NCI-H526 (cell line): ENCODE measurements at places on chromosomes 13 and 19.

DNA sequence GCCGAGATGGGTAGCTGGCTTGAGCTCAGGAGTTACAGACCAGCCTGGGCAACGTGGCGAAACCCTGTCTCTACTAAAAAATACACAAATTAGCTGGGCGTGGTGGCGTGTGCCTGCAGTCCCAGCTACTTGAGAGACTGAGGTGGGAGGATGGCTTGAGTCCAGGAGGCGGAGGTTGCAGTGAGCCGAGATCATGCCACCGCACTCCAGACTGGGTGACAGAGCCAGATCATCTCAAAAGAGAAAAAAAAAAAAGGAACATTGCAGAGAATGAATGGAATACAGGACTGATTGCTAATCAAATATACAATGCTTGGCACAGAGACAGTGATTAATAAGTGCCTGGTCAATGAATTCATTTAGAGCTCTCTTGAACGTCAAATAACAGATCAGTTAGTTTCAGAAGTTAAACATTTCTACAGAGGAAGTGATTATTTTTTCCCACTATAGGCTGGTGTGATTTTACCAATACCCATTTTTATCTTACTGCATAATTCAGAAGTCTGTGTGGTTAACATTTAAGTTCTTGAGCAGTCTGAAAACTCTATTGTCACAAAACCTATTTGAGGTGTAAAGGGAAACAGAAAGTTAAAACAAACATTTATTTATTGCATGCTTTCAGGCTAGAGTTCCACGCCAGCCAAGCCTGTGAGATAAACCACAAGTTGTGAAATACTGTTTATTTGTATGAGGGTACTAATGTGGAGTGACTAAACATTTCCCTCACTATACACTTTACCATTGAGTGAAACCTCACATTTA lies 7.7 kb upstream of the TBC1D4 start:
- DNase-seq: no peak

DNA sequence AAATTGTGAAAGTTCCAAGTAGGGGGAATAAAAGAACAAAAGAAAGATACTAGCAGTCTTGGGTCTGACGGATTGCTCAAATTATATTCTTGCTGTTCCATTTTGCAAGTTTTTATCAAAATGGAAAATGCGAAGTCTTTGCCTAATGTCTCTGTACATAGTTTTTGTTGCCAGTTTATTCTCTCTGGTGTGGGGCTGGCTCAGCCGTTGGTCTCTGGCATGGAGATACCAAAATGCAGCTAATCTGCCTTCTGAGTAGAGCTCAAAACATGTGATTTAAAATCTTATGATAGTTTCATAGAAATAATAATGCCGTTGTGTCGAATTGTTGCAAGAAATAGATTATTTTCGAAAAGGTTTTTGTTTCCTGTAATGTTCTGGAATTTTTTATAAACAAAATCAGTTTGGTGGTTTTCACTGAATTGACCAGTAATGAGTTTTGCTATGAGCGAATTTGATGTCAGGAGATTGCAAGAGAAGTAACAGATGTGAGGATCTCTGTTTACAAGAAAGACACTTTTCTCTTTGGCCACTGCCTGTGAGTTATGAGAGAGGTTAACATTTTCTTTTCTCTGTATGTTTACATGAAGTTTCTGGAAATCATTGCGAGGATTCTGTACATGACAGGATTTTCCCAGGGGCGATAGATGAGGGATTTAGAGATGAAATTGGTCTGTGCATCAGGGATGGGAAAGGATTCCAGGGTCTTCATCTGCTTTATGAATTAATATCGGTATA lies 147.0 kb downstream of the DCT start:
- DNase-seq: no peak

GRCh38 chr19:6717036-6717435 lies 3.4 kb downstream of the C3 start:
- no peak for DNase-seq

DNA sequence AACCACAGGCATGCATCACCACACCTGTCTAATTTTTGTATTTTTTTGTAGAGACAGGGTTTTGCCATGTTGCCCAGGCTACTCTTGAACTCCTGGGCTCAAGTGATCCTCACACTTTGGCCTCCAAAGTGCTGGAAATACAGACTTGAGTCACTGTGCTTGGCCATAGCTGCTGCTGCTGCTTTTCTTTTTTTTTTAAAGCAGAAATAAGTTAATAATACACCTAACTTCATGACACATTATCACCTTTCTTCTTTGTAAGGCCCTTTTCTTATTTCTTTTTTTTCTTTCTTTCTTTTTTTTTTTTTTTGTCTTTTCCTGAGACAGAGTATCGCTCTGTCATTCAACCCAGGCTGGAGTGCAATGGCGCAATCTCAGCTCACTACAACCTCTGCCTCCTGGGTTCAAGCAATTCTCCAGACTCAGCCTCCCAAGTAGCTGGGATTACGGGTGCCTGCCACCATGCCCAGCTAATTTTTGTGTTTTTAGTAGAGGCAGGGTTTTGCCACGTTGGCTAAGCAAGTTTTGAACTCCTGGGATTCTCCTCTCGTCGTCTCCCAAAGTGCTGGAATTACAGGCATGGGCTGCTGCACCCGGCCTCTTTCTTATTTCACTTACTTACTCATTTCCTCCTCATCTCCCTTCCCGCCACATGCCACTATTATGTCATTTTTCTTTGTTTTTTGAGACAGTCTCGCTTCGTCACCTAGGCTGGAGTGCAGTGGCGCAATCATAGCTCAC lies 8.7 kb downstream of the SHKBP1 start:
- DNase-seq: no peak

- no peak for DNase-seq
Measured at GRCh38 chr19:42078538-42079275, 2.7 kb downstream of the ZNF574 start.

DNA sequence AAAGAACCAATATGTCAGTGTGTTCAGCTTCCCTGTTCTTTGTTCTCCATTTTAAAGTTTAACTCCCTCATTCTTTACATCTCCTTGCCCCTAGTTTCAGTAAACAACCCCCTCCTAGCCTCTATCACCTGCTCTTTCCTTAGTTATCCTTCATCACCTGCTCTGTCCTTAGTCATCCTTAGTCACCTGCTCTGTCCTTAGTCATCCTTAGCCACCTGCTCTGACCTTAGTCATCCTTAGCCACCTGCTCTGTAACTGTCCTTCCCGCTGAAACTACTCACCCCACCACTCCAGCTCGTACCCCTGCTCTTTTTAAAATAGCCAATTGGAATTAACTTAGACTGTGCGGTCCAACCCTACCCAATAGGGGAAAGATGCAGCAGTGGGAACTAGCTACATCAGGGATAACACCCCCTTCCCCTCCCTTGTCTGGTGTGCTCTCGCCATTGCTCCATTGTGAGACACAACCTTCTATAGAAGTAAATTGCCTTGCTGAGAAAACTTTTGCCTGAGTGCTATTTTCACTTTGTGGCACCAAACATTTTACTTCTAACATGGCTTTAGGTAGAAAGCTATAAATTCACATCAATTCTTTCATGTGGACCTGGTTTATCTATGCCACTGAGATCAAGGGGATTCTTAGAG lies 16.2 kb downstream of the EDNRB start:
- DNase-seq: no peak

DNA sequence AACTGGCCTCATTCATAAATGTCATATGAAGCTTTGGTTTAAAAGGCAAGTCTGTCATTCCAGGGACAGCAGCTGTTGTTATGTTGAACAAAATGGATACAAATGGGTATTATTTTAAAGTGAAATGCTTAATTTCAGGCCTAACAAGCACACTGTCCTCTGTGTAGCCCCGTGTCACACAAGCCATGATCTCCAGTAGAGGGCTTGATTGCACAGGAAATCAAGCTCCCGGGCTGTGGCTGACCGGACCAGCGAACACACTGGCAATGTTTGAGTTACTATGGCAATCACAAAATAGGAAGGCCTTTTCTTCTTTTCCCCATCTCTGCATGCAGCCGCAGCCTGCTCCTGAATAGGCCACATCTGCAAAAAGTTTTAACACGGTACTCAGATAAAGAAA lies 64.0 kb upstream of the GSX1 start:
- no peak for DNase-seq
